NCI-H460 (cell line): ENCODE measurements at places on chromosomes 16 and 17. TPM values are rescaled to one million over a fixed set of nuclear protein-coding genes. Genes with fewer than 3 reads are reported as not detected.

- DNase-seq: no peak
These were observed 372.7 kb downstream of the SLC39A11 start for GRCh38 chr17:72719578-72720493.

- DNase-seq: no peak
These were observed 1.5 kb upstream of the RNF157 start for GRCh38 chr17:76241691-76242255.

DNA sequence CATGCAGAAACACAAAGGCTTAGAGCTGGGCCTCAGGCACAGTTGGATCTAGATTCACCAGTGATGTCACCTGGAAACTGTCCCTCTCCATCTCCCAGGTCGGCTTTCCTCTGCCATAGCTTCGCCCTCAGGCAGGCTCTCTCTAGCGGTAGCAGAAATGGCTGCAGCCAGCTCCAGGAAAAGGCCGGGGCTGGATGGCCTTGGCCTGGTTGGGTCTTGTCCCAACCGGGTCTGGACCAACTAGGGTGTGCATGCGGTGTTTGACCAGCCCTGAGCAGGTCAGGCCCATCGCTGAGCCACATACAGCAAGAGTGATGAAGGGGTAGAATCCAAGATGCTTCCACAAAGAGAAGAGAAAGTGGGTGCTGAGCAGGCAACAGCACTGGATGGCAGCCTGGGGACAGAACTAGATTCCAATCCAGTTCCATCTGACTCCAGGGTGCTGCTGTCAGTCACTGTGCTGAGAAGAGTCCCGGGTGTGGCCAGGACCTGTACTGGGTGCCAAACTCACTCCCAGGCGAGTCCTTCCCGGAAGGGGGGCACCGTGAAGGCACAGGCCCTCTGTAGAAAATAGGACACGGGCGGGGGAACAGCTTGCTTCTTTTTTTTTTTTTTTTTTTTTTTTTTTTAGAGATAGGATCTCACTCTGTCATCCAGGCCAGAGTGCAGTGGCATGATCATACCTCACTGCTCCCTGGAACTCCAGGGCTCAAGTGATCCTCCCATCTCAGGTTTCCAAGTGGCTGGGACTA is 51.8 kb downstream of the SOCS3 start:
- no peak for DNase-seq

DNA sequence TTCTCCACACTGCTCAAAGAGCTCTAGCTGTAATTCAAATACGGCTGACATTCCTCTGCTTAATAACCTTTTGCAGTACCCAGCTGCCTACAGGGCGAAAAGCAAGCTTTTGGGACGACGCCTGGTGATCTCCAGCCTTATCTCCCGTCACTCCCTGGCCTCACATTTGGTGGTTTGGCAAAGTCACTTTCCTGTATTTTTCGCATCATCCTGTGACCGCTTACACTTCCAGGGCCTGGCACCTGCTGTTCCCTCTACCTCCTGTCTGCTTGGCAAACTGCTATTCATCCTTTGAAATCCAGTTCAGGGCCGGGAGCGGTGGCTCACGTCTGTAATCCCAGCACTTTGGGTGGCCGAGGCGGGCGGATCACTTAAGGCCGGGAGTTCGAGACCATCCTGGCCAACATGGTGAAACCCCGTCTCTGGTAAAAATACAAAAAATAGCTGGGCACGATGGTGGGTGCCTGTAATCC is 2.7 kb upstream of the BHLHA9 start:
- no peak for DNase-seq

DNA sequence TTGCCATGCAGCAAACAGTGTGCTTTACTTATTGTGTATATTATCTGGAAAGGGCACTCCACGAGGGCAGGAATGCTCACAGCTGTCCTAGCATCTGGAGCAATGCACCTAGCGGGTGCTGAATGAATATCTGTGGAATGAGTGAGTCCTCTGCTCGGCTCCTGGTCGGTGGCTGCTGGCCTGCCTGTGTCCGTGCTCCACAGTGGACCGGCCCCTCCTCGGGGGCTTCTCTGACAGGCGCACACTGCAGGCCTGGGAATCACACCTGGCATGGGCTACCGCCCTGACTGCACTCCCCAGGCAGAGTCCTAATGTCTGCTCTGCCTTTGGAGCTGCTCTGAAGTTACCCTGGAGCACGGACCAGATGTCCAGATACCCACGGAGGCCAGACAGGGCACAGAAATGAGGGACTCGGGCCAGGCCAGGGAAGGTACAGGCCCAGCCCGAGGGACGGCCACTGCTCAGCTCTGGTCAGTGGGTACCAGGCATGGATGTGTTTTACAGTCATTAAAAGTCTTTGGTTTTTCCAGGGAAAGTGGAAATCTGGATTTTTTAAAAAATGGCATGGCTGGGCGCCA is 21.1 kb upstream of the AKTIP start:
- no peak for DNase-seq

DNA sequence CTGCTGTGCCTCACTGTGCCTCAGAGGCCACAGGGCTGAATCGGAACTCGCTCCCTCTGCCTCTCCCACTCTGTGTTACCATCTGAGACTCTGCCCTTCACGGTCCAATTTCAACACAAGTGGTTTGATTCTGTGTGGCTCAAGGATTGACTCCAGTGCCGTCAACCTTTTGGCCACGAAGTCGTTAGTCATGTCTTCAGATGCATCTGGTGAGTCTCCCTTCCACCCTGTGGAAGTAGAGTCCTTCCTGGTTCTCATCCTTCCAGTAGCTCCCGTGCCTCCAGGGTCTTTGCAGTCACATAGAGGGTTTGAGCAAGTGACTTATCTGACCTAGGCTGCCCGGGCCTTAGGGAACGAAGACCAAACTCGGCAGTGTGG is 51.2 kb downstream of the PGS1 start:
- DNase-seq: no peak

GRCh38 chr16:28491230-28491969 is 474 bp downstream of the CLN3 start:
- no peak for DNase-seq

DNA sequence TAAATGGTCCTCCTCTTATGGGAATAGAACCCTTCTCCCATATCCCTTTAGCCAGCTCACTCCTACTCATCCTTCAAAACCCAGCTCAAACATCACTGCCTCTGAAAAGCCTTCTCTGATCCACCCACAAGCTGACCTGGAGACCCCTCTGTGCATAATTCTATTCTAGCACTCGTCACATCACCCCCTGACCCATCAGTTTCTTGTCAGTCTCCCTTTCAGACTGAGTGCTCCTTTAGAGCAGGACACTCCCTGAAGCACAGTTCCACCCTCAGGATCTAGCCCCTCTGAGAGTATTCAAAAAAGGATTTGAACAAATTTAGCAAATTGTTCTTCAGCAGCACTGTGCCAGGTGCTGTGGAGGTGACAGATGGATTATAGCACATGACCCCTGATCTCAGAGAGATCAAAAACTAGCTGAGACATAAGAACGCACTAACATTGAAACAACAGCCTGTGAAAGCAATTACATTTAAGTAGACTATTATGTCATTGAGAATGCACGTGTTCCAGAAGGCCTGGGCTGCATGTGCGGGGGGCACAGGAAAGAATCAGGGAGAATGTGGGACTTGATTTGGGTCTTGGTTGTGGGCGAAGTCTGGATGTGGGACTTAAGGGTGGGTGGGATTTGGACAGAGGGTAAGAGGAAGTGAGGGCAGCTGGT is 43.5 kb downstream of the MRPS23 start:
- no peak for DNase-seq

LPO gene
- total RNA-seq: 0.07 TPM in 1 of 2 replicates, not detected in the other
